ENCODE measurements at places on chromosomes 7 and 10. TPM values are rescaled to one million over a fixed set of nuclear protein-coding genes. Genes with fewer than 3 reads are reported as not detected.
A peak's percentile ranks its signal among the peaks of the same experiment; 100 is the strongest.

GRCh38 chr10:9166770-9167169, 1112.3 kb downstream of the GATA3 start:
- no peak overlapping the region for H3K27ac ChIP-seq
- no peaks in the 10 kb centered on the region for H3K4me1 ChIP-seq

DNA sequence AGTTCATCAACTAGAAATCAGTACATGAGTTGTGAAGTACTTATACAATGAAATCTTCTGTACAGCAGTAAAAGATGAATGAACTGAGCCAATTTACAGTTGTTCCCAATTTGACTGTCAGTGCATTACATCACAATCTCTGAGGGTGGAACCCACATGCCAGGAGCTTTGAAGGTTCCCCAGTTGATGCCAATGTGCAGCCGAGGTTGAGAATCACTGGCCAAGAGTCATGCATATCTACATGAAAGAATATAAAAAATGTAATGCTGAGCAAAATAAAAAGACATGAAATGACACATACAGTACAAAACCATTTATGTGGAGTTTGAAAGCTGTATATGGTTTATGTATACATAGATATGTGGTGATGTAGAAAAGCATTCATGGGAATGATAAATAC, 22.1 kb upstream of the CCNJ start:
- no peaks in the 10 kb centered on the region for H3K4me1 ChIP-seq
- no peak overlapping the region for H3K27ac ChIP-seq
- H3K36me3 ChIP-seq: no peaks in the 10 kb centered on the region
- no peak for DNase-seq
- no peaks in the 10 kb centered on the region for H3K27me3 ChIP-seq
- H3K4me3 ChIP-seq: no peak overlapping the region

DNA sequence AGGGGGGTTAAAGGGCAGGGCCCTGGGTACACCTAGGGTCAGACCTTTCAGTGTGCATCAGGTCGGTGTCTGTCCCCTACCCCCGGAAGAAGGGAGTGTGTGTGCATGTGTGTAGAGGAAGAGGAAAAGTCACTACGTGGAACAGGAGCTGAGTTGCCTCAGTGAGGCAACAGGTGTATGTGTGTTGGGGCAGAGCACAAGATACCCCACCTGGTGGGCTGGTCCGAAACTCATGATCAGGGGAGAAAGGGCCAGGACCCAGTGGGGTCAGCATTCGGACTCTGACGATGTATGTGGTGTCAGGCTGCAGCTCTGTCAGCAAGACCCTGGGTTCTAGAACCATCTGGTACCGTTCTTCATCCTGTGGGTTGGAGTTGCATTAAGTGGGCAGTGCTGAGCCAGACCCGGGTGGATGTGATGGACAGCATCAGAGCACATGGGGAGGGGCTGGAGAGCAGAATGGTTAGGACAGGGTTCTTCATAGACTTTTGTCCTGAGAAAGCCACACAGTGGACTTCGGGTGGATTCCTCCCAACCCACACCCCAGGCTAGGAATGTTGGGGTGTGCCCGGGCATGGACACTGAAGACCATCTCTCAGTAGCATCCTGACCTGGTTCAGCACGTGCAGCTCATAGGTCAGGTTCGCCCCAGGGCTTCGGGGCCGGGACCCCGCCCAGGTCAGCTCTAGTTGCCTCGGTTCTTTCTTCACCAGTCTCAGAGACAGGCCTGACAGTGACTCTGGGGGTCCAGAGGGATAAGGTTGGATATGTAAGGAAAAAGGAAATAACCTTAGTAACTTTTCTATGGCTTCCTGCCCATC, 10.7 kb downstream of the EPHA1 start:
- H3K36me3 ChIP-seq: no peaks in the 10 kb centered on the region
- no peak for DNase-seq

GRCh38 chr7:77482015-77482414, 55.1 kb upstream of the PTPN12 start:
- H3K36me3 ChIP-seq: no peaks in the 10 kb centered on the region
- no peak for DNase-seq
- H3K4me1 ChIP-seq: no peaks in the 10 kb centered on the region
- H3K27ac ChIP-seq: no peak overlapping the region
- H3K27me3 ChIP-seq: no peaks in the 10 kb centered on the region
- H3K4me3 ChIP-seq: no peak overlapping the region

DNA sequence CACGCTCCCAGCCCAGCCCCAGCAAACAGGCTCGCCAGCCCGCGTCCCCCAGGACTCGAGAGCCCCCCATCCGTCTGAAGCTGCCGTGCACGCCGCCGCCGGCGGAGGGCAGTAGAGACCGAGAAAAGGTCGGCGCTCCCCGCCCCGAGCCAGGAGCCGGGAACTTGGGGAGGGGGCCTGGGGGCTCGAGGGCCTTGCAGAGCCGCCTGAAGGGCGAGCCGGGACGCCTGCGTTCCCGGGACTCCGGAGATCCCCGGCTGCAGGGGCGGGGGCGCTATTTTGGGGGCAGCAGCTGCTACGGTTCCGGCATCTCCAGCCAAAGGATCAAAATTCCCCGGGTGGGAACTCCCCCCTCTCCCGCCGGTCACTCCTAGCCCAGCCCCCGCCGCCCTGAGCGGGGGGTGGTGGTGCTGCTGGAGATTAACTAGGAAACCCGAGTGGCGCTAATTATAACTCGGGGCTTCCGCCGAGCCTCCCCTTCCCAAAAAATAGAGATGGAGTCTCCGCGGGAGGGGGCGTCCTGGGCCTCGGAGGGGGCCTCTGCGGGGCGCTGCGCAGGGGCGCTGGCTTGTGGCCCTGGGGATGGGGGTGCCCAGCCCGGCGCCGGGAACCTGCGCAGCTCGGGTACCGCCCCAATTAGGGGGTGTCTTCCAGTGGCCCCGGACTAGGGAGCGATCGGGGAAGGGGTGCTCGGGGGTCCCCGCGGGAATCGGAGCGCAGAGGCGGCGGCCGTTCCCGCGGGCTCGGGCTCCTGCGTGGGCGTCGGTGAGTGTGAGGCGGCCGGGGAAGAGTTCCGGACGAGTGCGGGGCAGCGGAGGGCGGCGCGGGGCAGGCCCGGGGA, 608 bp downstream of the ACHE start:
- no peaks in the 10 kb centered on the region for H3K36me3 ChIP-seq
- DNase-seq: peak; percentile 66
- no peak overlapping the region for H3K27ac ChIP-seq
- H3K27me3 ChIP-seq: no peaks in the 10 kb centered on the region
- peaks cover 12% of the 10 kb centered on the region for H3K4me1 ChIP-seq
- peak overlapping the region; percentile 43 for H3K4me3 ChIP-seq

DNA sequence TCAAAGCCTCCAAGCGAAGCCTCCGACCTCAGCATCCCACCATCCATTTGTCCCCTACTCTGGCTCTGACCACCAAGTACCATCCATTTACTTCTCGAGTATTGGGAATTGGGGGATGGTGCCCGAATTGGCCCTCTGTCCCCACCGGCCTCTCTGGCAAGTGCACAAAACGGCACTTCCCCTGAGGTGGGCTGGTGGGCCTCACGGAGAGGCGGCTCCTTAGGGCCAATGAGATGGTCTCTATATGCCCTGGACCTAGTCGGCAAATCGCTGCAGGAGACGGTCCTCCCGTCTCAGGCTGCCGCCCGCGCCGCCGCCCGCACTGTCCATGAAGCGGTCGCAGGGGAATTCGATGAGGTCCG, 2.8 kb downstream of the TRIL start:
- H3K4me3 ChIP-seq: no peak overlapping the region
- H3K27ac ChIP-seq: no peak overlapping the region
- peaks cover 33% of the 10 kb centered on the region for H3K4me1 ChIP-seq
- DNase-seq: no peak
- H3K27me3 ChIP-seq: no peaks in the 10 kb centered on the region

DNA sequence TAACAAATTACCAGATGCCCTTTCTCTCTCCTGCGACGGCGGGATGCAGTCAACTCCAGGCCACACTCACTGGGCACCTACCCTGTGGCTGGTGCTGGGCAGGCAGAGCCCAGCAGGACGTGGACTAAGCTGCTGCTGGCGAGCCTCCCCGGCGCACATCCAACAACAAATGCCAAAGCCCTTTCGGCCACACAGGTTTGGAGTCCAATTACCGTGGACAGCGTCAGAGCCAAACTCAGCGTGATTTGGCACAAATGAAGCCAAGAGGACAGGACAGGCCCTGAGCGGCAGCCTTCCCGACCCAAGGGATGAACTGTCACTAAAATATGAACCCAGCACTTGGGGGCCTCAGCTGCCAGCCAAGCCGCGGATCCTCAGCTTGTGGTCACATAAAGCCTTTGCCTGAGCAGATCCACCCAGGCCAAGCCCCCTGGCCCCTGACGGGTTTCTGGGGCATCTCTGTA, 28.4 kb downstream of the DAGLB start:
- no peaks in the 10 kb centered on the region for H3K27me3 ChIP-seq
- peak overlapping the region; percentile 74 for H3K27ac ChIP-seq
- H3K4me1 ChIP-seq: peaks cover 12% of the 10 kb centered on the region
- DNase-seq: peak; percentile 93
- H3K36me3 ChIP-seq: no peaks in the 10 kb centered on the region

GRCh38 chr7:134068670-134069069, 58.5 kb upstream of the LRGUK start:
- no peak for DNase-seq
- no peak overlapping the region for H3K27ac ChIP-seq
- H3K36me3 ChIP-seq: no peaks in the 10 kb centered on the region
- H3K4me1 ChIP-seq: no peaks in the 10 kb centered on the region
- no peaks in the 10 kb centered on the region for H3K27me3 ChIP-seq

DNA sequence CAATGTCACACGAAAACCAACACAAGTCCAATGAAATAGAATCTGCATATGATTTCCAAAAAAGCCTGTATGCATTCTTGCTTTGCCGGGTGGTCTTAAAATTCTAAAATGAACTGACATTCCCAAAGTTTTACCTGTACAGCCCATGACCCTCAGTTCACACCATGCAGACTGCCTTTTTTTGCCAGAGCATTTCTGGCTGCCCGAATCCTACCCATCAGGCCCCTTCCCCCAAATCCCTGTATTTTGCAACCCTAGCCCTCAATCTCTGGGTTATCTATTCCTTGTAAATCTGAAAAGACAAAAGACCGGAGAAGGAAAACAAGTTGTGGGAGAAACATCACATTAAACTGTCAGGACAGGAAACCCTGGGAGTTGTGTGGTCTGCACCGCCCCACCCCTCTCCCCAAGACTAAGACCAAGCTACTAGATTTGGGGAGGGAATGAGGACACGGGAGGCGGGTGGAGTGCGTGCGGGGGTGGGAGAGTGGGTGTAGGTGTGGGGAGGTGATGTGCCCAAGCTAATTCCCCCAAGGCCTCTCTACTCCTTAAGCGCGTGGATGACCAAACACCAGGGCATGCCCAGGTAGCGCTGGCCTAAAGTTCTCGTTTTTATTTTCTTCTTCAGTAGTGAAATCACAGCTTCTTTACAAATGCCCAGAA, 1.4 kb downstream of the JCAD start:
- no peaks in the 10 kb centered on the region for H3K4me1 ChIP-seq
- H3K4me3 ChIP-seq: peak overlapping the region; percentile 62
- peak overlapping the region; percentile 63 for H3K27ac ChIP-seq
- DNase-seq: no peak
- no peaks in the 10 kb centered on the region for H3K36me3 ChIP-seq

DNA sequence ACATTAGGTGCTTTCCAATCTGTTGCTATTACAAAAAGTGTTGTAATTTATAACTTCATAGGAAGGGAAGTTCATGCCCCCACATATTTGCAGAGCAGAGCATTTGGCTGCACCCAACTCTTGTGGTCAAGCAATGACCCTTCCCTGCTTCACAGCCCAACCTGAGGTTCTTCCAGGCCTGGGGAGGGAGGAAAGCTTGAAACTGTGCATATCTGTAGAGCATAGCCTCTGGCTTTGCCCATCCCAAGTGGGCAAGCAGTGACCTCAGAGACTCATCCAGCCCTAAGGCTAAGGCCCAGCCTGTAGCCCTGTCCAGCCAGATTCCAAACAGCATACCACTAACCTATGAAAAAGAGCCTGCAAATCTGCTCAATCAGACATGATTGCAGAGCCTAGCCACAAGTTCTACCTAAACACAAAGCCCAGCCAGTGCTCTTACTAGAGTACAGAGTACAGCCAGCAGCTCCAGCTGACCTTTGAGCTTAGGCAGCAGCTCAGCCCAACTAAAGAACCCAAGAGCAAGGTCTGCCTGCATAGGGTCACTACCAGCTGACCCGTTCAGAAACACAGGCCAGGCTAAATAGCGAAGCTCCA, 14.4 kb upstream of the GSTK1 start:
- peak; percentile 64 for DNase-seq
- no peak overlapping the region for H3K4me3 ChIP-seq
- no peaks in the 10 kb centered on the region for H3K27me3 ChIP-seq
- no peaks in the 10 kb centered on the region for H3K4me1 ChIP-seq
- H3K36me3 ChIP-seq: no peaks in the 10 kb centered on the region

DNA sequence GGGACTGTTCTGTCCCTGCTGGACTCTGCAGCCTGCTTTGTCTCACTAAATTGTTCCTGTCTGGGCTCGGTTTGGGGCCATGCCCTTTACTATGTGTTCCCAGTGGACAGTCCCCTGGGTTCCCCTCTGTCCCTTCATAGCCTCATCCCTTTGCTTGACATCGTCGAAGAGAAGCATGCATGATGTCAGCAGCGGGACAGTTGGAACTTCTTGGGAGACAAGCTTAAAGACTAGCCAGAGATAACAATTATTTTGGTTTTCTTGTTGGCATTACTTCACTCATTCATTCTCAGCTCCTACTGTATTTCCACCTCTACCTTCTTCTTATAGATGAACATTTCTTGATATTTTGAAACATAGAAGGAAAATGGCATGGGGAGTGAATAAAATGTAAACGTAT, 2.7 kb downstream of the EPHB6 start:
- H3K4me3 ChIP-seq: no peak overlapping the region
- H3K27me3 ChIP-seq: no peaks in the 10 kb centered on the region
- no peak overlapping the region for H3K27ac ChIP-seq
- peaks cover 6% of the 10 kb centered on the region for H3K4me1 ChIP-seq
- DNase-seq: no peak

GRCh38 chr7:143369678-143370651, 7.5 kb upstream of the FAM131B start:
- H3K4me3 ChIP-seq: no peak overlapping the region
- no peaks in the 10 kb centered on the region for H3K4me1 ChIP-seq
- no peaks in the 10 kb centered on the region for H3K27me3 ChIP-seq
- no peak for DNase-seq
- H3K27ac ChIP-seq: no peak overlapping the region

GRCh38 chr7:2237109-2237602, 4.4 kb upstream of the MAD1L1 start:
- H3K4me3 ChIP-seq: no peak overlapping the region
- no peaks in the 10 kb centered on the region for H3K27me3 ChIP-seq
- DNase-seq: peak; percentile 50
- peak overlapping the region; percentile 6 for H3K27ac ChIP-seq
- peaks cover 10% of the 10 kb centered on the region for H3K36me3 ChIP-seq
- H3K4me1 ChIP-seq: peaks cover 15% of the 10 kb centered on the region

- H3K4me1 ChIP-seq: no peaks in the 10 kb centered on the region
- no peaks in the 10 kb centered on the region for H3K27me3 ChIP-seq
- H3K36me3 ChIP-seq: peaks cover 20% of the 10 kb centered on the region
- H3K4me3 ChIP-seq: no peak overlapping the region
- no peak overlapping the region for H3K27ac ChIP-seq
- no peak for DNase-seq
Observed at GRCh38 chr7:16619979-16620408, 25.6 kb downstream of the ANKMY2 start.

Gene CROT
- 24.7 TPM for total RNA-seq

Gene LRRC4
- total RNA-seq: 0.74 TPM

Gene CPA2
- total RNA-seq: not detected

Gene WDFY4
- 1.8 TPM for total RNA-seq

Gene TRIM50
- total RNA-seq: not detected

Measured in right lobe of liver (tissue), 6 donors.